Ammon's horn (tissue), 1 donor: ENCODE measurements at places on chromosomes 3 and 15.

DNA sequence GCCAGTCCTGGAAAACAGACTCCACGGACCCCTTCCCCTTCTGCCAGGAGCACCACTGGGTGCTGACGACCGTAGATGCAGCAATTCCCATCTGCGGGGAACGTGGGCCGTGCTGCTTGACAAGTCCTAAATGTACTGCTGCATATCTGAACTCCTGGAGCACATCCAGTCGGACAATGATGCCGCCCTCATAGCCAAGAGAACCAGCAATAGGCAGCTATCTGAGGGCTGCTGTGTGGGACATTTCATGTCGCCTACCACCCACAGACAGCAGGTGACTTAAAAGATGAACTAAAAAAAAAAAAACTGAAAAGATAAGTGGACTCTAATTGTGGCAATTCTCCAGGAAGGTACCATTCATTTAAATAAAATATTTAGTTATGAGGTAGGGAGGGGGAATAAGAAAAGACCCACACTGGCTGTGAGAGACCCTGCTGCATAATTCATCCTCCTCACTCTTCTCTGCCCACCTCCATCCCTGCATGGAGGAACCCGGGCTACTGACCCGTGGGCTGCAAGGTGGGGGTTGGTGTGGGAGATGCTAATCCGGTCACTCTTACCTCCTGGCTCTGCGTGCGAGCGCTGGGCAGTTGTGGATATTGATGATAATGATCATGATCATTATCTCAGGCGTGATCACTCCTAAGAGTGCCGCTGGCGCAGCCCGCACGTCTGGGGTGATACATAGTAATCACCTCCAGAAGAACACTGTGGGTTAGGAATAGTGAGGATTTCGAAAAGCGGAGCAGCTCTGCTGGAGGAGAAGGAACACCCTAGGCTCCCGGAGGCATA lies 28.3 kb downstream of the ALS2CL start:
- peak; percentile 1 for DNase-seq

GRCh38 chr15:91873138-91873536 lies 19.6 kb downstream of the SLCO3A1 start:
- DNase-seq, result no peak

DNA sequence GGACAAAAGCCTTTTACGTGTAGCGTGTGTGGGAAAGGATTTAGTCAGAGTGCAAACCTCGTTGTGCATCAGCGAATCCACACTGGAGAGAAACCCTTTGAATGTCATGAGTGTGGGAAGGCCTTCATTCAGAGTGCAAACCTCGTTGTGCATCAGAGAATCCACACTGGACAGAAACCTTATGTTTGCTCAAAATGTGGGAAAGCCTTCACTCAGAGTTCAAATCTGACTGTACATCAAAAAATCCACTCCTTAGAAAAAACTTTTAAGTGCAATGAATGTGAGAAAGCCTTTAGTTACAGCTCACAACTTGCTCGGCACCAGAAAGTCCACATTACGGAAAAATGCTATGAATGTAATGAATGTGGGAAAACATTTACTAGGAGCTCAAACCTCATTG lies 10.5 kb downstream of the ZNF35 start:
- no peak for DNase-seq

GRCh38 chr3:49013738-49014660 lies 4.4 kb downstream of the DALRD3 start:
- DNase-seq, result no peak

GRCh38 chr3:120344349-120344748 lies 4.8 kb downstream of the LRRC58 start:
- no peak for DNase-seq

DNA sequence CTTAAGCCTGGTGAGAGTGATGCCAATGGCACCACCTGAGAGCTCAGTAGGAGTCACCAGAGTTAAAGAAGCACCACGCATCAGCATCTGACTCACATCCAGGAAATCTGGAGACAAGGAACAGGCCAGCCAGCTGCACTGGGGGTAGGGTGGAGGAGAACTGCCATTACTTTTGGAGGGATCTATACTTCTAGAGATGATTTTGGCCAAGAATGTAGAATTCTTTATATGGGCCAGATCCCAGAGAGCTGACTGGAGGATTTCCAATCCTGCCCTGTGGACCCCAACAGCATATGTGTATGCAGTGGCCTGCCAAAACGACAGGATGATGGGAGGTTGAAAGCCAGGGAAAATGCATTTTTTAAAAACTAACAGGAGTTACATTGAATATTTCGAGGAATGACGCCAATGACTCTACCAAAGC lies 29.8 kb downstream of the CCR3 start:
- DNase-seq, result no peak

DNA sequence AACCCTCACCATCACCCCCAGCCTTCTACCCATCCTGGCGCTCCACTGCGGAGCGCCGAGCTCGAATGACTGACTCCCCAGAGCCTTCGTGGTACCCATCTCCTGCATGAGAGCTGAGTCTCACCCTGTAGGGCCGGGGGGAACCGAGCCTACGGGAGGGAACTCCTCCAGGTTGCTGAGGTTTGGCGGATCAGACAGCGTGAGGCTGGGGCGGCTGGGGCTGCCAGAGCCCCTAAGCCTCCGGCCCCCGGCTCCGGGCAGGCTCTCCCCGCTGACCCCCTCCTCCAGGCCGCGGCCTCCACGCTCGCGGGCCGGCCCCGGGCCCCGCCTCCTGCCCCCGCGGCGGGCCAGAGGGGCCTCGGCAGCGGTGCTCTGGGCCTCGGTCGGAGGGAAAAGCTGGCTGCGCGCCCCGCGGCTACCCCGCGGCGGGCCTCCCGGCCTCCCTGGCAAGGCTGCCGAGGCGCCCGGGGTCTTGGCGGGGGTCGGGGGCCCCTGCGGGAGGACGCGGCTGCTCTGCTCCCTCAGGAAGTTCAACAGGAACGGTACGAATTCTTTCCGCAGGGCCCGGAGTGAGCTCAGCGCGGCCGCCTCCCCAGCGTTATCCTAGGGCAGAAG lies 643 bp downstream of the CDAN1 start:
- no peak for DNase-seq

- peak; percentile 65 for DNase-seq
These were observed 54.5 kb upstream of the GOLGA6B start for GRCh38 chr15:72599855-72600464.

- no peak for DNase-seq
These were observed 268.5 kb downstream of the SQOR start for GRCh38 chr15:45903283-45903682.

- peak; percentile 48 for DNase-seq
These were observed 577 bp downstream of the ZNF148 start for GRCh38 chr3:125374501-125374995.

GRCh38 chr3:174355505-174355904 lies 503.6 kb upstream of the NAALADL2 start:
- no peak for DNase-seq
